ENCODE measurements at places on chromosomes 2 and 18.

DNA sequence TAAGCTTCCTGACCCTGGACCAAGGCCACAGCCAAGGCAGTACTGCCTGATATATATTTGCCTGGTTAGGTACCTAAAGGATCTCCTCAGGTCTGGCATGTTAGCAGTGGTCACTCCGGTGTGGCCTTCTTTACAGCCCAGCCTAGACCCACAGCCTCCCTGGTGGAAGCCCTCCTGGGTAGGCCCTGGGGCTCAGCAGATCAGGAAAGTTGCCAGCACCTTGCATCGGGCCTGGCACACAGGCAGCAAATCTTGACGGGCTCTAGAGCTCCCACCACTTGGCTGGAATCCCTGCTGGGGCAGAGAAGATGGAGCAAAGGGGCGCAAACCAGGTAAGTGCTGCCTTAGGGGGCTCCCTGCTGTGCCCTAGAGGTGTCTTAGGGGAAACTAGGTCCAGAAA lies 40.9 kb upstream of the ATP6V1B1 start:
- no peak for DNase-seq

DNA sequence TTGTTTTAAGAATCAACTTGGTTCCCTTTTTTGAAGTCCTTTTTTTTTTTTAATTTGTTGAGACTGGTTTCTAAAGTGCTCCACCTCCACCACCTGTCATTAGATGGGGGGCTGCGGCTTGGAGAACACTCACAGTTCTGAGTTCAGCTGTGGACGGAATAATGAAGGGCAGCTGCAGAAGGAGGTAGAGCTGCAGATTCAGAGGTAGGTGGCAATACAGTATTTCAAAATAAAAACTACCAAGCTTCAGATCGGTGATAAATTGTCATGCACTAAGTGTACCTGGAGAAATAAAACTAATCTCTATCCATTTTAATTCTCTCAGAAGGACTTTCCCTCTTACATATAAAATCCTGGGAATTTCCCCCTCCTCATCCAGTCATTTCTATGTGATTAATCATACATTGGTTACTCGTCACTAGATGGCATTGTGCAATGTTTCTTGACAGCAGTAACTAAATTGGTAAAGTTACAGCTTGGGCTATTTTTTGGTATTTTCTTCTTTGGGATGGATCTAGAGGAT lies 81.1 kb upstream of the SLC39A10 start:
- no peak for DNase-seq

- DNase-seq = no peak
These were observed 5.8 kb upstream of the RTN4 start for GRCh38 chr2:55056024-55056521.

GRCh38 chr2:220999356-220999755 lies 572.7 kb downstream of the EPHA4 start:
- no peak for DNase-seq

- DNase-seq = no peak
These were observed 6.0 kb downstream of the SLC4A3 start for GRCh38 chr2:219633276-219634065.

GRCh38 chr18:77061946-77062517 lies 70.6 kb downstream of the MBP start:
- DNase-seq = no peak

- DNase-seq = no peak
These were observed 260.1 kb downstream of the PRKCE start for GRCh38 chr2:45911538-45911937.

DNA sequence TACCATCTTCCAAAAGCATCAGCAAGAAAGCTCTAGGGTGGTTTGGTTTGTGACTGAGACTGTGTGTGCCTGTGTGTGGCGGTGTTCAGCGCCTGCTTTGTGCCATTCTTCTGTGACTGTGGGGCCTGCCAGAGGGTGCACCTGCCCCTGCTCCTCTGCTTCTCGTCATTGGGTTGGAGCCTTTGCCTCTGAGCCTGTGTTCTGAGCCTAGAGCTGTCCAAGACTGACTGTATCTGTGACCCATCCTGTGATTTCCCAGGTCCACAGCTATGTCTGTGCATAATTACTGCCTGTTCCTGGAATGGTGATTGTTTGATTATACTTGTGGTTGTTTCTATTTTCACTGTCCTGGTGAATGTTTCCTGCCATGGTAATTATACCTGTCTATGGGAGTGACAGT lies 57.1 kb upstream of the KLHL29 start:
- DNase-seq = no peak

GRCh38 chr2:172861098-172861497 lies 125.5 kb downstream of the RAPGEF4 start:
- no peak for DNase-seq

DNA sequence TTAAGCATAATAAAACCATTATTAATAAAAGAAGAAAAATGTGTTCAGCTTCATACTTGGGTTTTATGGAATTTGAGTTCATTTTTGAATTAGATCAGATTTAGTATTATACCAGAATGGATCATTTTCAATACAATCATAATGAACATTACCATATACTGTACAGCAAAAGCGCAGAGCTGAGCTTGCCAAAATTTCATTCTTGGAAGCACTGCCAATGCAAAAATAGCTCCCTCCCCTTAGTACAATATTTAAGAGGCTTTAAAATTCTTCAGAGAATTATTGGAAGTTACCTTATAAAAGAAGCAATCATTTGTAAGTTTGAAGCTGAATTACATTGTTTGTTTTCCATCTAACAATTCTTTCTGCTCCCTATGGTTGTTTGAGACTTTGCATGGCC lies 938.1 kb upstream of the SLC39A10 start:
- DNase-seq = no peak

GRCh38 chr2:164747140-164747539 lies 94.5 kb downstream of the COBLL1 start:
- no peak for DNase-seq

DNA sequence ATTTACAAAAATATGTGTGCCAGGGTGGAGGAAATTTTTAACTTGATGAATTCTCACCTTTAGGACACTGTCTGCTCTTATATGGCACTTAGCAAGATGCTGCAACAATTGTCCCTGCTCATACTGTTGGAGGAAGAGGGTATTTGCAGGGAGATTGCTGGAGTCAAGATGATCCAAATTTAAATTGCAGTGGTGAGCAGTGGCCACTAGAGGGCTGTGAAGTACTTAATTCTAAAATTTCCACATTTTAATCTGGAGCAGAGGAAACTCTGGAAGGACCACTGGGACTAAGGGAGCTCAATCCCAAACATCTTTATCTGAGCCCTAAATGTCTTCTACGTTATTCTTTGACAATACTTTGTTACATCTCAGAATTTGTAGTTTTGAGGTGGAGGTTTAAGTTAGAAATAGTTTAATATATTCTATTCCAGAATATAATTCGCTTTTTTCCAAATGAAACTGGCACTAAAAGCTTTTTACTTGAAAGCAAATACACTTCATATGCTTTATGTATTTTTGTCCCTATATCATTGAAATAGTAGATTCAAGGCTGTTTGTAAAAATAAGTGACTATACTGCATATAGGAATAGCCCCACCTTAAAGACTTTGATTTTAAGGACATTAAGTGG lies 33.0 kb upstream of the PTH2R start:
- no peak for DNase-seq

DNA sequence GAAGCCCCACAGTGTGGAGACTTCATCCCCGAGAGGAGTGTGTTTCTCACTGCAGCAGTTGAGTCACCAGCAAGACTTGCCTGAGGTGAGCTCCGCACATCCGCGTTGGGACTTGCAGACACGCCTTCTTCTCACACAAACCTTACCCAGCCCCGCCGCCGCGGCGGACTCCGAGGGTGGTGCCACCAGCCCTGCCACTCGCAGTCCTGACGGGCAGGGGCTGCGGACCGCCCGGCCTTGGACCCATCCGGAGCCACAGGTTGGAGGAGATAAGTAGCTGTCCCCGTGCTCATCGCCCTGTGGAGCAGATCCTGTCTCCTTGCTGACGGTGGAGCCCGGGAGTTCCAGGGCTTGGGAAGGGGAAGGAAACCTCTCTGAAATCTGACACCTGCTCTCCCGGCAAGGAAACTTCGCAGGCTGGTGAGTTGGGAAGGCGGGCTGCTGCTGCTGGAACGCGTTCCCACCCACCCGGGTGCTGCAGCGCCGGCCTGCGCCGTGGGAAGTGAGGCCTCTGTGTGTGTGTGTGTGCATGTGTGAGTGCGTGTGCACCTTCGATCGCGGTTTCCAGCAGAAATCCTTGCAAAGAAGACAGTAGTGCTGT lies at the start of gene RAB27B:
RAB27B (plus strand) TSS at position 197 of the 601 bp plus-strand sequence. CDS start 49,109 bp downstream, outside the sequence.
- peak; percentile 33 for DNase-seq

GRCh38 chr2:28216331-28216730 lies 176.3 kb upstream of the FOSL2 start:
- DNase-seq = no peak

DNA sequence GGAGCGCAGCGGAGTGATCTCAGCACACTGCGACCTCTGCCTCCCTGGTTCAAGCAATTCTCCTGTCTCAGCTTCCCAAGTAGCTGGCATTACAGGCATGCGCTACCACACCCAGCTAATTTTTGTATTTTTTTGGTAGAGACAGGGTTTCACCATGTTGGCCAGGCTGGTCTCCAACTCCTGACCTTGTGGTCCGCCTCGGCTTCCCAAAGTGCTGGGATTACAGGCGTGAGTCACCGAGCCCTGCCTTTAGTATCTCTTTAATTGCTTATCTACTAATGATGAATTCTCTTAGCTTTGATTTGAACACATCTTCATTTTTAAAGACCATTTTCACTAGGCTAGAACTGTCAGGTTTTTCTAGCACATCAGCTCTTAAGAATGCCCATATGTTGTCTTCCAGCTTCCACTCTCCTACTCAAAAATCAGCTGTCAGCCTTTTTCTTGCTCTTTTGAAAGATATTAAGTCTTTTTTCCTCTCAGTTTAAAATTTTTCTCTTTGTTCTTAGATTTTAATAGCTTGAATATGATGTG lies 16.1 kb upstream of the MFSD2B start:
- DNase-seq = no peak

DNA sequence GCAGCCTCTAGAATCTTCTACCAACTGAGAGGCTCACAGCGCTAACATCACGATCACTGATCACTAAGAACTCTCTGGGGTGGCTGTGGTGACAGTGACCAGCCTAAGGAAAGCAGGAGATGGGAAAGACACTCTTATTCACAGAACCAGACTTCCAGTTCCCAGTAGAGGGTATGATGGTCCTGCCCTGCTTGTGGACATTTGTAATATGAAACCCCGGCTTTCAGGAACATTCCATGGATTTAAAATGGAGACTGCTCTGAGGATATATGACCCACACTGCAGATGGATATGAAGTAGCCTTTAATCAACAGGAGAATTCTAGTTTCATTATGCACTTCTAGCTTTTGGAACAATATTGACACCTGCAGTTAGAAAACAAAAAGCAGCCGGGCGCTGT lies 131.8 kb downstream of the AFF3 start:
- no peak for DNase-seq

DNA sequence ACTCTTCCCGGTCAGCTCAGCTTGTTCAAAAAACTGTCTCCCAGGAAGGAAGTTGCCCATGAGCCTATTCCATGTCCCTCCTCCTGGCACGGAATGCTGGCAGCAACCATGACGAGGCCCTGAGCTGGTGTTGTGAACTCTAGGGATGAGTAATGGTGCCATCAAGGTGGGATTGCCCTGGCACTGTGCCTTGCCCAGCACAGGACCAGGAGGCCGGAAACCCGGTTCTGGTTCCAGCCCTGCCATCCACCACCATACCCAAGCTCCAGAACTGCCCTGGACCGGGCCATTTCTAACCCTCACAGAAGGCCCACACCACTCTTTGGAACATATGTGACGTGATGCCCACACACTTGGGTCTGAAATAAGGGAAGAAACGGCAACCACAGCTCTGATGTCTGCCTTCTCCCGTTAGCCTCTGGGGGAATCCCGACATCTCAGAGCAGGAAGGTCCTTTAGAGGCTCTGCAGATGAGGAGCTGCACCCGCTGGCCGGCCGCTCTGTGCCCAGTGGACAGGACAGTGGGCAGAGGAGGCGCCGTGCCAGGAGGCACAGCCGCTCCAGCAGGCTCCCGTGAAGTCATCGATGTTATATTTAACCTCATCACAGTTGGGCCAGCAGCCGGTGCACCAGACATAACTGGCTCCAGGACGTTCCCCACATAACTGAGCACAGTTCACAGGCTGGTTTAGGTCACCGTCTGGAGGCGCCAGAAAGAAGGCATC lies 462.1 kb upstream of the ID2 start:
- no peak for DNase-seq

DNA sequence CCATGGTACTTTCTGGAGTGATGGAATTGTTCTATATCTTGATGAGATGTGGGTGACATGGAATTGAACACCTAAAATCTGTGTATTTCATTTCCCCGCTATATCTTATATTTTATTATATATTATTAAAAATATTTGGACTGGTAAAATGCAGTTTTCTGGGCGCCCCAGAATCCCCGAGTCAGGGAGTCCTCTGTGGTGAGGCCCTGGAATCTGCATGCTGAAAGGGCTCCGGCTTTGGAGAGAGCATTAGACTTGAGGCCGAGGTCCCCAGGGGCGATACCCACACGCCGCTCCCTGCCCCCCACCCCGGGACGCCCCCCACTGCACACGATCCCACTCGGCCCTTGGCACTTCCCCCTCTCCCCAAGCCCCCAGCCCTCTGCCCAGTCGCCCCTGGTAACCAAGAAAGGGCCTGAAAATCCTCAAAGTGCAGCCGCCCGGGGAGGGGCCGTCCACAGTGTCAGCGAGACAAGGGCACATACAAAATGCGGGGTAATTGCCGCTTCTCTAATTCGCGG lies 126.0 kb downstream of the ZFP36L2 start:
- no peak for DNase-seq

GRCh38 chr2:160145471-160145870 lies 54.6 kb downstream of the ITGB6 start:
- DNase-seq = no peak

- DNase-seq = no peak
These were observed 81.8 kb downstream of the FASTKD2 start for GRCh38 chr2:206846981-206847834.

- DNase-seq = no peak
These were observed 219.6 kb downstream of the ETAA1 start for GRCh38 chr2:67616749-67617148.

DNA sequence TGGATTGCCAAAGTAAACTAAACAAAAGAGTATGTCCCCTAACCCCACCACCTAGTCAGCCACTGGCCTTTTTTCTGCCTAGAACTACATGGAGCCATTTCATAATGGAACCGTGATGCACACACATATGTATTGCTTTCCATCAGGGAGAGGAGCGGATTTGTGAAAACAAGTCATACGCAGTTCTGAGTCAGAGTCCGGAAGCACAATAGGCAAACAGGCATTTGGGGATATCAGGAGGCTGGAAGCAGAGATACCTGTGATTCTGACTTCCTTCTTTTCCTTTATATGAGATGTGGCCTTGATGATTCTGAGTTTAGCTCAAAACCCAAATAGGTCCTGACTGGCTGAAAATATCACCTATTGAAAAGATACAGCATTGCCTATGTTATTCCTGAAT lies 93.5 kb downstream of the TMEM163 start:
- DNase-seq = no peak

DNA sequence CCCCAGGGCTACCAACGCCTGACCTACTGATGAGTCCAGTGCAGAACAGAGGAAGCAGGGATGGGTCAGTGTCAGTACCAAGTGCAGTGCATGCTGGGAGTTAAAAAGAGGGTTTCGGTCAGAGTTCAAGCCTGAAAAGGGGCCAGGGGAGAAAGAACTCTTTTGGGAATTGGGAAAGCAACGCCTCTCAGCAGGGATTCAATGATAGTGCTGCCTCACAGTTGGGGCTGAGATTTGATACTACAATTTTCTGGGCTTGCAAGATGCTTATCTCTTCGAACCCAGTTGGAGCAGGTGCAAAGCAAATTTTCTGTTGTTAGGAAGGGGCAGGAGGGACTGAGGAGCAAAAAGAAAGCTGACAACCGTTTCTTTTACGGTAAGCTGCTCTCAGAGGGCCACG lies 82.6 kb downstream of the CERKL start:
- no peak for DNase-seq

Measured in stimulated activated CD4-positive, alpha-beta T cell treated with anti-CD3 and anti-CD28 coated beads, Interleukin-1b, Interleukin-23, amount 100 ng/mL, for 1 hour (primary cell).